Fibroblast of gingiva (primary cell): ENCODE measurements at places on chromosomes 5 and 9.

- no peak for DNase-seq
Observed at GRCh38 chr5:115490596-115490995, 54.0 kb downstream of the FEM1C start.

DNA sequence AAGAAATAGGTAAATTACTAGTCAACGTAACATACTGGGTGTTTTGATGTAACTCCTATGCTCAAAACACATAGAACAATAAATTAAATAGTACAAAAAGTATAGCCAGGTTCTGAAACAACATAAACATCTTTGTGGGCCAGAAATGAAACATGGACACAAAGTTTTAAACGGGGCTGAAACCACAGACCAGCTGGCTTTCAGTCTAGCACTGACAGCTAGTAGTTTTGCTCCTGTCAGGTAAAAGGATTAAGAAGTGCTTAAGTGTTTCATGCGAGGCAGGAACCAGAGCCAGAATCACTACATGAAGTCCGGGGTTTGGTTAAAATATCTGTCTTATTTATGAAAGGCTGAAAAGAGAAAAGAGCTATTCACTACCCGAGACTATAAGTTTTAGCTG is 19.5 kb downstream of the DCAF10 start:
- DNase-seq, result no peak

- no peak for DNase-seq
Observed at GRCh38 chr9:69645488-69645887, 26.7 kb downstream of the APBA1 start.

- DNase-seq, result no peak
Observed at GRCh38 chr9:5008202-5008601, 23.1 kb downstream of the JAK2 start.

- no peak for DNase-seq
Observed at GRCh38 chr9:97504381-97505216, 3.1 kb downstream of the TMOD1 start.

DNA sequence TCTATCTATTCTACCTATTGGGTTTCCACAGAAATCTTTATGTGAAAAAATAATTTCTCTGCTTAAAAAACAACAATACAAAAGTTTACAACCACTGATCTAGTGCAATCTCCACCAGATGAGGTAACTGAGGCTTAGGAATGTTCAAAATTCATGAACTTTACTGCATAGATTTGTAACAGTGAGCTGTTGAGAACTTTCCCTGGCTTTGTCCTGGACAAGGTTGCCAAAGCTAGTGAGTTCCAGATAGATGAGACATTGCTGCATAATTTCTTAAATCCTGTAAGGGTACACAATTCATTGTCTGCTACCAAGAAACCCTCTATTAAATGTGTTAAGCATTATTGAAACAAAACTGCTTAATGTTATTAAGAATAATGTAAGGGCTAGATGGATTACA is 102.7 kb downstream of the OSMR start:
- peak; percentile 73 for DNase-seq

DNA sequence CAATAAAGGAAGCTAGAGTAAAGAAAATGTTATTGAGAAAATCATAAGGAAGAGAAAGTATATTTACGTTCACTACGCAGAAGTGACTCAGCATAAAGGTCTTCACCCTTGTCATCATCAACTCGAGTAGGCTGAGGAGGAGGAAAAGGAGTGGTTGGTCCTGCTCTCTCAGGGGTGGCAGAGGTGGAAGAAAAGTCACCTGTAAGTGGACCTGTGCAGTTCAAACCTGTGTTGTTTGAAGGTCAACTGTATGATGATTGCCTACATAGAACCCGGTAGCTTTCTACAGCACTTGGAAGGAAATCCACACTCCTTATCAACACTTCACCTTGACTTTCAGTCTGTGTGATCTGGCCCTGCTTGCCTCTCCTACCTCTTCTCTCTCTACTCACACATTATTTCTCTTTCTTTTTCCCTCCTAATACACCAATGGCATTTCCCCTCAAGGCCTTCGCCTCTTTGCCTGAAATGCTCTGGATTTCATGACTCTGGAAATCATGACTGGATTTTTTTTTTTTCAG is 109.3 kb upstream of the CPEB4 start:
- DNase-seq, result no peak

GRCh38 chr5:59485107-59485506 is 408.4 kb downstream of the PDE4D start:
- DNase-seq, result peak; percentile 43

DNA sequence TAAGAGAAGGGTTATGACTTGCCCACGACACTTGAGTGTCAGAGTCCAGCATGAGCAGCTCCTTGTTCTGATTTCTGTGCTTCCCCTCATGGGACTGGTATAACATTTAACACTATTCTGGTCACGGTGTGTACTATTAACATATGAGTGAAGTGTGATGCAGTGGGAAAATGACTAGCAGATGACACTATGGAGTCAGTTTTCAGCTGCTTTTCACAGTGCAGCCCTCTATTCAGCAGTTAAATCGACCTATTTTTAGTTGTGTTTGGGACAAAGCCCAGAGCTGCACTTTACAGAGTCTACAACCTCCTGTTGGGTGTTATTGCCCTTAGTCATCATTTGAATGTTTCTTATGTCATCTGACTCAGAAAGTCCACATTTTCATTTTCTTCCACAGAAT is 59.1 kb downstream of the CHSY3 start:
- peak; percentile 92 for DNase-seq

- DNase-seq, result no peak
Observed at GRCh38 chr5:124689653-124690052, 56.8 kb downstream of the ZNF608 start.

DNA sequence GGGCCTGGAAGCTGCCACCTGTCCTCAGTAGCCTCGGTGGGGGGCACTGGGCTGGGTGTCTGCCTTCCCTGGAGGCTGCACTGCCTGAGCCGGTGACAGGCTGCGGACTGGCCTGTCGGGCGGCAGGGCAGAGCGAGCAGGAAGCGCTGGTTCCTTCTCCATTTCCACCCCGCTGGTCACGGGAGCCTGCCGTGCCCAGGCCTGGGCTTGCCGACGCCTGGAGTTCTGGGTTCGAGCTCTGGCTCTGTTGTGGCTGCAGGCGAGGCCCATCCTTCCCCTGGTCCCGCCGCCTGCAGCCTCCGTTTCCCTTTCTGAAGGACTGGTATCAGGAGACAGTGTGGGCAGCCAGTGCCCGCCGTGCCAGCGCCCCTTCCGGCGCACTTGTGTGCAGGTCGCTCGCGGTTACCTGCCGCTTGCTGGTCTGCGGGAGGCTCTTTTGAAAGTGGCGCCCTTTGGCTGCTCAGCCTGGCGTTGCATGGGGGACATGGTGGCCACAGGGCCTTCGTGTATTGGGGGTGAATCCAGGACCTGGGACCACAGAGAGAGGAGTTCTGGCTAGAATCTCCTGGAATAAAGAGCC is 34.0 kb downstream of the RXRA start:
- DNase-seq, result no peak

DNA sequence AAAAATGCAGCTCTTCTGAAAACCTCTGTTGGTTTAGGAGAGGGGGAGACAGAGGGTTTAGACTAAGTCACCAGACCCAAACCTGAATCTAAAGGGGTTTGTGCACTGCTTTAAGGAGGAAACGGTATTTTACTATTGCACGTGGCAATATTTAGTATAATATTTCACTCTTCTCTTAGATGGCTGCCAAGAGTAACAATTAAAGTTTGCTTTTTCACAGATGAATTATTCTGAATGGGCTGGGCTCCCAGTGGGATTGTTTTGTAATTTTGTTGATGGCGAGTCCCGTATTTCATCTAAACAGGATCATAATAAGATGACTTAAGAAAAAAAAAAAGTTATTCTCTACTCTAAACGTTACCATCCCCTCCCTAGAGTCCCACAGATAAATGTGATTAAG is 245.4 kb downstream of the PCSK5 start:
- DNase-seq, result peak; percentile 71

GRCh38 chr5:4674166-4674565 is 466.0 kb upstream of the ADAMTS16 start:
- DNase-seq, result no peak

DNA sequence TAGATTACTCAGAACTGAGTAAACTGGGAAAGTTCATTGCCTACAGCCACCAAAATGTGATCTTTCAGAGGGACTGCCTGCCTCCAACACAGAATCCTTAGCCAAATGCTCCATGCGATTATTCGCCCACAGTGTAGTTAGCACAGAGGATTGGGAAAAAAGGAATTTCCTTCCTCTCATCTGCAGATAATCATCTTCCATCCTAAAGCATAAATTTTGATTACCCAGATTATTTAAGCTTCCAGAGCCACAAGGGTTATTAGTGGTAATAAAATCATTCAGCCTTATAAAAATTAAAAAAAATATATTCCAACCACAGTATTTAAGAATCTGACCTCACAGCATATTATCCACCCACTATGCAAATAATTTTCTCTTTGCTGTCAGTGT is 285.3 kb upstream of the GRAMD2B start:
- DNase-seq, result no peak

GRCh38 chr9:73773896-73774295 is 622.2 kb downstream of the ANXA1 start:
- DNase-seq, result no peak

DNA sequence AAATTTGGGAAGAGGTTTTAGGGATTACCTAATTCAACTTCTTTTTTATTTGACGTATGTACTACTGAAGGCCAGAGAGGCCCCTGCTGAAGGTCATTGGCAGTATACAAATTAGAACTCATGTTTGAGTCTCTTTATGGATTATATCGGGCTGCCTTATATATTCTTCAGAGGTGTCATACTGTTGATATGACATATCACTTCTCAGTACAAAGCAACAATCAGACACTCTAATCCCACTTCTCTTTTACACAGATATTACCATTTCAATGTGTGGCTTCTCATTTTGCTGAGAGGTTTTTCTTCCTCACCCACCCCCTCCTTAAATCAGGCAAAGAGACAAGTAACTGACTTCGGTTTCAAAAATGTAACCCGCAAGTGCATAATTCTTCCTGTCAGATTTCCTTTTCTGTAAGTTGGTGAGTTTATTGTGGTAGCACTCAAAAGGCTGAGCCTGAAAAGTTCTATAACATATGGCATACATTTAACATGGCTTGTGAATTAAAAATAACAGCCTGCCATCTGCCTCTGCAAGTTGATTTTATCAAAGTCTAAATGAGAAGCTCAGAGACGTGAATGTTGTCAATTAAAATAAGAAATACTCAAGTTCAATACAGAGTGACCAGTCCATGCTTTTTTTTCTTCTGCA is 163.6 kb upstream of the RORB start:
- no peak for DNase-seq

DNA sequence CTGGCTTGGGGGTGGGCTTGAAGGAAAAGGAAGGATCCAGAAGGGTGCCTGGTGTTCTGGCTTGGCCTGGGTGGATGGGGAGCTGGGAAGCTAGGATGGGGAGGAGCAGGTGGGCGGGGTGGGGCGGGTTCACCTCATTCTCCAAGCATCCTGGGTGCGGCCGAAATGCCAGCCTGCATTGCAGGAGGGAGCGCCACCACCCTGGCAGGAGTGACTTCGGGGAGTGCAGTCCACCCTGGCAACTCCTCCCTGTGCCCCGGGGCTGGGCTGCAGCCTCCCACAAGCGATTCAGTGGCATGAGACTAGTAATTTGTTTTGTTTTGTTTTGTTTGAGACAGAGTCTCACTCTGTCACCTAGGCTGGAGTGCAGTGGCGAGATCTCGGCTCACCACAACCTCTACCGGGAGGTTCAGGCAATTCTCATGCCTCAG is 5.5 kb downstream of the TTC16 start:
- DNase-seq, result no peak

DNA sequence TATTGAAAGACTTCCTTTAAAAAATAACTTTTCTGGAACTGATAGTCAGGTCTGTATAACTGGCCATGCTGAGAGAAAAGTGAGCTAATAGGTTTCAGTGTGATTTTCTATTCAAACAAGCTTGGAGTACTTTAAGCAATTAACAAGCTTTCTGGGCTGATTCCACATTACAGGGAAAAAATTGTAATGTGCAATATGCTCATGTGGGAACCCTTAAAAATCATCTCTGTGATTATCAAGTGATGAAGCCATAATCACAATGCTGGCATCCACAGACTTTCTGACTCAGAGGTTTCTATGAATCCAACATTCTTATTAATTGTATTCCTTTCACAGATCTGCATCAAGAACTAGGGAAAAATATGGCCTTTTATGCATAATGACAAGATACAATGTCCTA is 212.2 kb upstream of the ACO1 start:
- DNase-seq, result no peak

DNA sequence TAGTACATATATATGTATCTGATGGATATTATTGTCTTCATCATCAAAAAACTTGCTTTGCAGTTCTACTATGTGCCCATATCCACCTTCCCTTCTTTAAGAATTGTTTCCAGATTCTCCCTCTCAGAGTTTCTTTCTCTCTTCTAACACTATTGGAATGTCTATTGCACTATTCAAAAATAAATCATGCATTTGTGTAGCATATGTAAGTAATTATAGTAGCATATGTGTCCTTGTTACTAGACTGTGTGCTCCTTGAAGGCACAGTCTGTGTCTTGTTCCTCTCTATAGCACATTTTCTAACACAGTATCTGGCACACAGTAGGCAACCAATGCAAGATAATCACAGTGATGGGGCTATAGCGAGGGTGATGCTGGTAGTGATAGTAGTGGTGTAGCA is 43.4 kb upstream of the TRIM32 start:
- DNase-seq, result peak; percentile 74

DNA sequence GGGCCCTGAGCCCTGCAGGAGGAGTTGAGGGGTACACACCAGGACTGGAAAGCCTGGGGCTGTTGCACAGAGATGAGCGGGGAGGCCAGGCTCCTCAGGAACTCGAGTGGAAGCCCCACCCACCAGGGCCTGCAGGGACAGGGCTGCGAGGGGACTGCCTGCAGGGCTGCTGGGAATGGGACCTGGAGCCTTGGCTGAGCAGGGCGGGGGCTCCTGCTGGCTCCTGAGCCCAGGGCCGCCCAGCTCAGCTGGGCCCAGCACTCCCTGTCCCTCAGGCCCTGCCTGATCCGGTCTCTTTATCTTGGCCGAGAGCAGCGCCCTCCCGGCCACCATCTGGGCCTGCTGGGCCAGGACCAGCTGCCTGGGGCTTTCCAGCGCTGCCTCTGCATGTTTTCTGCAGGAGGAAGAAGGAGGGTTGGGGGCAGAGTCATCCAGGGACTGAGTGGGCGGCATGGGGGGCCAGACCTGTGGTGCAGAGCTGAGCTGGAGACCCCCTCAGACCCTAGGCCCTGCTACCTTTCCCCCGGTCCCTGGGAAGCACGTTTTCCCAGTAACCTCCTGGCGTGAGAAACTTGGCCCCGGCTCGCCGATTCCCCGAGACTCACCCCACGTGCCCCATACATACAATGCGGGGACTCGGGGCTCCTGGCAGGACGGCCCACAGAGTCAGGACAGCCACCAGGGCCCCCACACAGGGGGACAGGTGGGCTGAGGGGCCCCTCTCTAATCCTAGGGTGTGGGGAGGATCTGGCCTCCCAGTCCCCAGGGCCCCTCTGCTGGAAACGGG is 9.4 kb downstream of the LCN12 start:
- no peak for DNase-seq

DNA sequence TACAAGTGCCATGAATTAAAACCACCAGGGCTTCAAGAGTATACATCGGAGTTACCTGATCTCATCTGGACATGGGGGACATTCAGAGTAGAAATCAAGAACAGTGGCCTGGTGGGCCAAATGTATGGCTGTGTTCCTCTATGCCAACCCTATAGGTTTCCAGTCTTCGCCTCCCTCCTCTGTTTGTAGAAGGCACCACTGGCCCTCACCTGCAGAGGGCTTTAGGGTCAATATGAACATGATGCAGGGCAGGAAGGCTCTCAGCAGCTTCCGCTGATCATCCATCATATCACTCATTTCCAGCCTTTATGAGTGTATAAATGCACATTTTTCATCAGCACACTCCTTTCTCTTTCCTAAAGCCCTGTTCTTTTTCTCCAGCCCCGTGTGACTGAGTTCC is 555.5 kb upstream of the BRINP1 start:
- no peak for DNase-seq

- no peak for DNase-seq
Observed at GRCh38 chr9:14327036-14327435, 13.1 kb upstream of the NFIB start.
